ENCODE measurements at places on chromosomes 12 and 14.
A peak's percentile ranks its signal among the peaks of the same experiment; 100 is the strongest.

DNA sequence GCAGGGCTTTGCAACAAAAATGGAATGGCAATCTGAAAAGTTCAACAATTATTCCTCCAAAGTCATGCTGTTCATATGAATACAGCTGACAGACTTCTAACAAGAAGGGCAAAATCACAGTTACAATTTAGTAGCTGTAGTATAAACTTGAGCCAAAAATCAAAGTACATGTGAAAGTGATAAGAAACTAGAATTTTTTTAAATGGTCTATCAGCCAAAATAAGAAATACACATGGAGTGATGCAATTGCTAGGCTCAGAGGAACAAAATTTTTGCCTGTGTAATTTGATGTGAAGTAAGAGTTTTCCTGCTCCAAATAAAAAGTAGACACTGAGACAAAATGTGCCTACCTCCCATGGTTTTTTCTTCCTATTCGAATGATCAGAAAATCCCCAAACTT lies 167.7 kb upstream of the CDKN3 start:
- no peak for DNase-seq

- DNase-seq, result no peak
Observed at GRCh38 chr14:31465111-31465510, 7.8 kb upstream of the DTD2 start.

- DNase-seq, result no peak
Observed at GRCh38 chr12:659090-659683, 4.1 kb downstream of the NINJ2 start.

- DNase-seq, result no peak
Observed at GRCh38 chr12:39574378-39574777, 45.2 kb downstream of the ABCD2 start.

- DNase-seq, result no peak
Observed at GRCh38 chr12:13870255-13870654, 111.1 kb downstream of the GRIN2B start.

DNA sequence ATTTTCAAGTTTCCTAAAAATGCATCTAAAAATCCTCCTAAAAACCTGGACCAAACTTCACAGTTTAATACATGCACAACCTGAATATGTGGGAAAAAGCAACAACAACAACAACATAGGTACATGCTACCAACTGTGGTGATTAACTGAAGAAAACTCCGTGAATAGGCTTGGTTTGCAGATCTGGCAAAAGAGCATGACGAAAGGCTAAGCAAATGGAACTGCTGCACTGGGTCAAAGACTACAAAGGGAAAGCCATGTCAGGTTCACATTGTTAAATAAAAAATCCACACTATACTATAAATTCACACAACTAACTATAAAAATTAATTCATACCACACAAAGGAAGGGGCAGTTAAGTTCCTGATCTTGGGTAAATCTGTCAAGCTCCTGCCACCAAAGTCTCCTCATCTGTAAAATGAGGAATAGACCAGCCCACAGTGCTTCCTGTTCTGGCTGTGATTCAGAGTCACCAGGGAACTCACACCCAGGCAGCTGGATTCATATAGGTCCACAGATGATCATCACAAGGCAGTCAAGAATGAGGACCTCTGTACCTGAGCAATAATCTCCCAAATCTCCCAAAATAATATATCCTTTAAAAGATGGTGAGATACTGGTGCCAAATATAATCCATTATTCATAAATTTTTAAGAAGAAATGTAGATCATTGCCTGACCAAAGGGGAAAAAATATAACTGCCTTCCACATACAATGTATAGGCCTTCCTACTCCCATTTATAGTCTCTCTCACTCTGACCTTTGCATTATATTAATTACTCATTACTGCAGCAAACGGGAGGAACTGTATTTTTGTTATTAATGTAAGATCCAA lies 7.0 kb downstream of the CORO1C start:
- DNase-seq, result no peak

GRCh38 chr12:124603100-124603541 lies 35.7 kb upstream of the NCOR2 start:
- DNase-seq, result no peak

DNA sequence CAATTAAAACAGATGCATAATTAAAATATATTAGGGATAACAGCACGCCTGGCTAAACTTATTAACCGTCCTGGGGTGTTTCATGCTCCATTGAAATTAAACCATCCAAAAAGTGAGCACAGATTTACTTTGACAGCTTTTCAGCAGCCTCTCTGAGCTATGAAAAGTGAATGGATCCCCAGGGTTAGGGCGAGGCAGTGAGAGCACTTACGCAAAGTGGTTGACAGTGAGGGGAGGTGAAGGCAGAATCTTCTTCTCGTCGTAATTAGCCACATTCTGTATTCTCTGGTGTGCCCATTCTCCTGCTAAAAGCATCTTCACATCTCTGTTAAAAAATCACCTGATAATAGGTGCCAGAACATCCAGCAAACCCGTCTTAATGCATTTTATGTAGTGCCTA lies 1.9 kb downstream of the TMTC2 start:
- DNase-seq, result no peak

- DNase-seq, result no peak
Observed at GRCh38 chr12:75766263-75767160, 255.1 kb upstream of the KRR1 start.

DNA sequence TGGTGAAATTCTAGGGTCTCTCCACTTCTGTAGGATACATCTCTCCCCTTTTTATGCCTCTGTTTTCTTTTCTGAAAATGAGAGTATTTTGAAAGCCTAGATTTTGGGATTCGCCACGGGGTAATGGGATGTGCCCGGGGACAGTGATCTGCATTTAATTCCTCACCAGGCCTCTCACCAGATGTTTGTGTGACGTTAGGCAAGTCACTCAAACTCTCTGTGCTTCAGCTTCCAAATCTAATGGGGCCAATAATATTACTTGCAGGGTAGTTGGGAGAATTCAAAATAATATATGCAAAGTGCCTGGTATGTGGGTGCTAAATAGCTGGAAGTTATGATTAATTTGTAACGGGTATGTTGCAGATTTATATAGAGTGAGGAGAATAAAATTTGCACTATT lies 78.8 kb downstream of the C12orf75 start:
- DNase-seq, result no peak

DNA sequence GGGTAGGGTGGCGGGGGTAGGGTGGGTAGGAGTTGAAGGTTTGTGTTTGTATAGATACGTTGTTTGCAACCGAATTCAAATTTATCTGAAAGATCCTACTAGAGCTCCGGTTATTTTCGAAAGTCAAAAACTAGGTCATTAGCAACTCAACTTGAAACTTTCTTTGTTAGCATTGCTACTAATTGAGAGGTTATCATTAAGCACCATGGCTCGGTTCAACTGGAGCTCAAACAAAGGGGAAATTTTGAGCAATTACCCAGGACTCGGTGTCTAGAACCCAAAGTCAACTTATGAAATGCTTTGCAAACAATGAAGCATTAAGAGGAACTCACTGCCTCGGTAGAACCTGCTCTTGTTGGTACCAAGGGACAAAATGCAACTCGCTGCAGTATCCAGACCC lies 207.7 kb downstream of the BCAT1 start:
- no peak for DNase-seq

DNA sequence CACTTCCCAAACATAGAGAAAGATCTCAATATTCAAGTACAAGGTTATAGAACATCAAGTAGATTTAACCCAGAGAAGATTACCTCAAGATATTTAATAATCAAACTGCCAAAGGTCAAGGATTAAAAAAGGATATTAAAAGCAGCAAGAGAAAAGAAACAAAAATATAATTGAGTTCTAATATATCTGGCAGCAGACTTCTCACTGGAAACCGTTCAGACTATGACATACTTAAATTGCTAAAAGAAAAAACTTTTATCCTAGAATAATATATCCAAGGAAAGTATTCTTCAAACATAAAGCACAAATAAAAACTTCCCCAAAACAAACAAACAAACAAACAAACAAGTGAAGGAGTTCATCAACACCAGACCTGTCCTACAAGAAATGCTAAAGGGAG lies 92.4 kb downstream of the FSCB start:
- no peak for DNase-seq

DNA sequence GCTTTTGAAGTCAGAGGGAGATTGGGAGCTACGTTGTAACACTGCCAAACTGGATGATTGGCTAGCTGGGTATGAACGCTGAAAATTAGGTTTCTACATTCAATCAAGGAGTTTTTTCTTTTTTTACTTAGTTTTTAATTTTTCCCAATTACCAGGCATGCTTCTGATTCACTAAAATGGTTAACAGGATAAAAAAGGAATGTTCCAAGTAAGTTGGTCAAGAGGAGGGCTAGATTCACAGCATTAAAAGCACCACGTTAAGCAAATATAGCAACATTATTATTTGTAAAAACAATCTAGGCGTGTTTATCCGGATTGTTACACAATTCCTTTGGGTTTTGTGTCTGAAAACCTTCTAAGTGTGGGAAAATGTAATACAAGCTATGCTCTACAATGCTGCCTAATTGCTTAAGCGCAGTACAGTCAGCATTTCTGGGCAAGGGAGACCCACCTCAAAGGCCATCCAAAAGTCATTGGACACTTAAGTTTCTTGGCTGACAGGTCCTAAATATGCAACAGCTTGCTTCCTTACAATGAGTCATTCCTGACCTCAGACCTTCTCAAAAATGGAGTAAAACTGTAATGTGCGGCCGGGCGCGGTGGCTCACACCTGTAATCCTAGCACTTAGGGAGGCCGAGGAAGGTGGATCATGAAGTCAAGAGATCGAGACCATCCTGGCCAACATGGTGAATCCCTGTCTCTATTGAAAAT lies 1.2 kb downstream of the RPLP0 start:
- no peak for DNase-seq

GRCh38 chr14:75311356-75311755 lies 32.7 kb downstream of the FOS start:
- peak; percentile 32 for DNase-seq

DNA sequence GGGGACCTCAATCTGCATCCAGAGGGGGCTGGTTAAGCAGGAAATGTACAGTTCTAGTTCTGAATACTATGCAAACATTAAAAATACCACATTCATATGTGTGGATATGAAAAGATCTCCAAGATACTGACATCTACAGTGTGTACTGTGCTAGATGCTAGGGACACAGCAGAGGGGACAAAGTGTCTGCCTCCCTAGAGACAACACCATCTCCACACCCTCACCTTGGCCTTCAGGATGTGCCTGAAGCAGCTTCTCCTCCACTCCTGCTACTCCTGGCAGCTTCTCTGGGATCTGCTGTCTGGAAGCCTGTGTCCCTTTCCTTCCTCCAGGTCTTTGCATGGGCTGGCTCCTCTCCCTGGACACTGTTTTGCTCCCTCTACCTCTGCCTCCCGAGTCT lies 10.7 kb upstream of the SRSF9 start:
- no peak for DNase-seq

GRCh38 chr12:121647-122046 lies 55.1 kb downstream of the IQSEC3 start:
- no peak for DNase-seq

DNA sequence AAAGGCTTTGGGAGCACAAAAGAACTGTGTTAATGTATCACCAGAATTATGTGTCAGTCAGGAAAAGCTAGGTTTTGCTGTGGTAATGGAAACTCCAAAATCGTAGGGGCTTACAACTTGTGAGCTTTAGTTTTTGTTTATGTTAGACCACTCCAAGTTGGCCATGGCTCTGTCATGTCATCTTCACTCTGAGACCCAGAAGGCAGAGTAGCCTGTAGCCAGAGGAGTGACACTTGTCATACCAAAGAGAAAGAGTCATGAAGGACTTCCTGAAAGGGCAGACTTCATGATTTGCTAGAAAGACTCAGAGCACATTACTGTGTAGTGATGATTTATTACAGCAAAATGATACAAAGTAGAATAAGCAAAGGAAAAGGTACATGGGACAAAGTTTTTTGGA lies 133.6 kb upstream of the SSTR1 start:
- DNase-seq, result no peak

- no peak for DNase-seq
Observed at GRCh38 chr14:75247286-75247922, 31.2 kb upstream of the FOS start.

GRCh38 chr14:35826952-35827416 lies 846 bp downstream of the BRMS1L start:
- no peak for DNase-seq

DNA sequence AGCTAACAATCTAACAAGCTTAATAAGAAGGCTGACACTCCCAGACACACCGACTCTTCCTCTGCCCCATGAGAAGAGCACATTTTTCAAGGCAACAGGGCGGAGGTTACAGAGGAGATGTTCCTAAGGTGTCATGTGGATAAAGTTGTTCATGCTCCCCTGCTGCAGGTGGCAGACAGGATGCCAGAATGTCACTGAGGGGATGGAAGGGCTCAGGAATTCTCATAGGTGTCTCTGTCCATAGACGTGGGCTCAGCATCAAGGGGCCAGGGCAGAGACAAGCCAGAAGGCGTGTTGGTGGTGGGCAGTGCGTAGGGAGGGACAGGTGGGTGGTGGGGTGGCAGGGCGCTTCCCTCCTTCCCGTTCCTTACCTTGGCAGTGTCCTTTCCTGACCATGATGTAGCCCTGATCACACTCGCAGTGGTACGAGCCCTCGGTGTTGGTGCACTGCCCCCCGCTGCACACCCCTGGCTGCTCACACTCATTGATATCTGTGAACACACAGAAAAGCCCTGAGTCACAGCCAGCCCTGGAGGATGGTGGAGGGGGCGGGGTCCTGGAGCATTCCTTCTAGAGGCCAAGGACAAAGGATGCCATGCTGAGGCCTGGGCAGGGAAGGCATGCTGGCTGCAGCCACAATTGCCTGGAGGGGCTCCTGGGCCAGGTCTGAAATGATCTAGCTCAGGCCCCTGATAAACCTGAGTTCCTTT lies 23.0 kb downstream of the ISCA2 start:
- no peak for DNase-seq

- no peak for DNase-seq
Observed at GRCh38 chr14:22491683-22492621, 97.1 kb downstream of the DAD1 start.

DNA sequence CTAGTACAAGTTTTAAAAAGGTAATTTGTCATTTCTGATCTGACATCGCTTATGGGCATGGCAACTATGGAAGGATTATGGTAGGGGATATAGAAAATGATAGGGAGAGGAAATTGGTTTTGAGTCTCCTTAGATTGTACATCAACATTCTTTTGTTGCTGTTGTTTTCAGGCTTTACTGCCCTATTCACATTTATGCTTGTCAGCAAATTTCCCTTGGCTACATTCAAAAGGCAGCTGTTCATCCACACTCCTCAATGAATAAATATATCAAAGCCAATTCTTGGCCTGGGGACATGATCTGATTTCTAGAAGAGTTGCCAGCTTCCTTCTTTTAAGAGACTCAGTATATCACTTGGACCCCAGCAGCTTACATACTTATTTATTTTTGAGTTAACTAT lies 283.4 kb downstream of the CEP128 start:
- no peak for DNase-seq

DNA sequence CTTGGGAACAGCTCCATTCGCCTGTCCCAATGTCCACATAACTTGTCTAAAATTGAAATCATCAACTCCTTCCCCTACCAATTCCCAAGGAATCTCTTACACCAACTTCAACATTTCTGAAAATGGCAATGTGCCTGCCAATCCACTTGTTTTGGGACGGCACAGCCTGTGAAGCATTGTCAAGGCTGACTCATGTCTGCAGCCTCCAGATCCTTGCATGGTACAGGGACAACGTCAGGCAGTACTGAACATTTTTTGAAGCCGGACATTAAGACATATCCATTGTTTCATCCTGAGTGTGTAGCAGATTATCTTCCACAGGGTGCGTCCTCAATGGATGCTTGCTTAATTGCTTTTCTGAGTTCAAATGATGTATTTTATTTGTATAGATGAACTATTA lies 794.1 kb downstream of the BCL11B start:
- DNase-seq, result no peak

- DNase-seq, result peak; percentile 68
Observed at GRCh38 chr12:77049767-77050353, 15.5 kb downstream of the E2F7 start.

All from NCI-H1092 treated with DMSO at 0.1 percent for 48 hours (cell line).